Activated CD8-positive, alpha-beta memory T cell treated with anti-CD3 and anti-CD28 coated beads for 1 hour (primary cell): ENCODE measurements at places on chromosomes 7 and 10.

GRCh38 chr7:132251327-132251659 lies 325.0 kb downstream of the PLXNA4 start:
- no peak for DNase-seq

DNA sequence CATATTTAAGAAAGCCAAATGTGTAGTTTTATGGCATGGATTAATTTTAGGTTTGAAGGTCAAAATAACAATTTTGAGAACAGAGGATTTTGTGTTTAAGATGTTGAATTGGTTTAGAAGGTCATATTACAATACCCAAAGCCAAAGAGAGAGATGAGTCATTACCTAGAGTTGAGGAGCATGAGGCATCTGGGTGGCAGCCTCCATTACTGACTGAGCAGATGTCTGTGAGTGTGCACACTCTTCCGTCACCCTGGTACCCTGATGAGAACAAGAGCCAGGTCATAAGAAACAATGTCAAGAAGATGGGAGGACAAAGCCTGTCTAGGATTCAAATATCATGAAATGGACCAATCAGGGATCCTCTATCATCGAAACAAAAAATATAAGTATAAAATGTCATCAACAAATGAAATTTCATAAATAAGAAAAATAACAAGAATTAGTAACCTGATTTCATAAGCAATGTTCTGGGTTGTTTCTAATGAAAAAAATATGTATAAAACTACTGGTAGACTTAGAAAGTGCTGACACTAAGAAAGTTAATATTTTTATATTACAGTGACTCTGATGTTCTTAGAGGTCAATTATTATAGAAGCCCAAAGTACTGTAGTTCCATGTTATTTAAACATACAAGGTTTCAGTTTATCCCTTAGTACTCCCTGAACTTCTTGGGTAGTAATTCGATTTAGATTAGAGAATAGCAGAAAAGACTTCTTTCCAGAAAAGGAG lies 20.0 kb downstream of the CUBN start:
- no peak for DNase-seq

- DNase-seq, result no peak
Observed at GRCh38 chr7:26361637-26362036, 70.0 kb downstream of the SNX10 start.

DNA sequence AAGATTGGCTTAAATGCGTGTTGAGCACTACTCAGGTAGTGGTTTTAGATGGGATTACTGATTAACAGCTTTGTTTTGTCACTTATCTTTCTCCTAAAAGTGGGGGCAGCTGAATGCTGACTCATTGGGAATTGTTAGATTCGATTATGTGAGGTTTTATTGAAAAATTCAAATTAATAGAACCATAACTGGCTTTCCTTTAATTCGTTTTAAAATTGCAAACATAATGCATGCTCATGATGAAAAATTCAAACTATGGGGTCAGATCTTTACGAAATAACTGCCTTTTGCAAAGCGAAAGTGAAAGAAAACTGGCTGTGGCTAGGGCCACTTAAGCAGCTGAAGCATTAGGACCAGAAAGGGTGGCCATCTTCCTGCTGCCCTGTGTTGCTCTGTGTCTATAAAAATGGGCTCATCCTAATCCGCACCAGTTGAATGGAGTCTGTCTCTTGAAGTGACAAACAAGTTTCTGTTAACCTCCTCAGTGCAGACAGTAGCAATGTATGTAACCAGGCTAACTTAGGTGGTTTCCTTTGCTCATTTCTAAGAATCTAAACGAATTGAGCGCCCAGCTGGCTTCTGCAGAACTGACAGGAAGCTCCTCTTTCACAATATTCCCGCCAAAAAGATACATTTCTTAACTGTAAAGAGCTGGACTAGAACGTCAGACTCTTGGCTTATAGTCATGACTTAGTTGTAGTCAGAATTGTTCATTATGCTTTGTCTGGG lies 27.8 kb downstream of the DENND10 start:
- DNase-seq, result no peak

GRCh38 chr7:149772241-149772955 lies 990 bp downstream of the ZNF467 start:
- DNase-seq, result no peak

DNA sequence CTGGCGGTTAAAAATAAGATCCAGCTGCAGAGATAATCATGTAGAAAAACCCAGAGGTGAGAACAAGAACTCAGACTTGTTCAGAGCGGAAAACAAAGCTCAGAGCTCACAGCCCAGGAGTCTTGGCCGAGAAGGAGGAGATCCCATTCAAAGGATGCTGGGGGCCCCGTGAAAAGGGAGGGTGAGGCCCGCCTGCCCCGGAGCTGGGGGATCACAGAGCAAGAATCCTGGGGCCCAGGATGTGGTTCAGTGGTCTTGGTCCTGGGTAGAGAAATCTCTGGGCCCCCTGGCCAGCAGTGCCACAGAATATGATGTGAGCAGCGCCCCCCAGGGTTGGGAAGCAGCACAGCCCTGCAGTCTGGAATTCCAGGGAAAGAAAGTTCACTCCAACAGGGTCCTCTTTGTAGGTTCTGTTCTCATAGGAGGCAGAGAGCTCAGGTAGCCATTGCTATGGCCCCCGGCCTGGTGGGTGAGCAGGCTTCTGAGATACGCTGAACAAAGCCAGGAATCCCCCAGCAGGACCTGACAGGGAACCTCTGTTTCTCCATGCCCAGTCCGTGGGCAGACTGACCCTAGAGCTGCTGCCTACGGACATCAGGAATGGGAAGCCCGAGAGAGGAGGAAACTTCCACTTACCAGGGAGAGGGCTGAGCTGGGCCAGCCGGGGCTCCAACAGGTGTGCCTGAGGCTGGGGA lies 77.7 kb upstream of the GNA12 start:
- DNase-seq, result no peak

DNA sequence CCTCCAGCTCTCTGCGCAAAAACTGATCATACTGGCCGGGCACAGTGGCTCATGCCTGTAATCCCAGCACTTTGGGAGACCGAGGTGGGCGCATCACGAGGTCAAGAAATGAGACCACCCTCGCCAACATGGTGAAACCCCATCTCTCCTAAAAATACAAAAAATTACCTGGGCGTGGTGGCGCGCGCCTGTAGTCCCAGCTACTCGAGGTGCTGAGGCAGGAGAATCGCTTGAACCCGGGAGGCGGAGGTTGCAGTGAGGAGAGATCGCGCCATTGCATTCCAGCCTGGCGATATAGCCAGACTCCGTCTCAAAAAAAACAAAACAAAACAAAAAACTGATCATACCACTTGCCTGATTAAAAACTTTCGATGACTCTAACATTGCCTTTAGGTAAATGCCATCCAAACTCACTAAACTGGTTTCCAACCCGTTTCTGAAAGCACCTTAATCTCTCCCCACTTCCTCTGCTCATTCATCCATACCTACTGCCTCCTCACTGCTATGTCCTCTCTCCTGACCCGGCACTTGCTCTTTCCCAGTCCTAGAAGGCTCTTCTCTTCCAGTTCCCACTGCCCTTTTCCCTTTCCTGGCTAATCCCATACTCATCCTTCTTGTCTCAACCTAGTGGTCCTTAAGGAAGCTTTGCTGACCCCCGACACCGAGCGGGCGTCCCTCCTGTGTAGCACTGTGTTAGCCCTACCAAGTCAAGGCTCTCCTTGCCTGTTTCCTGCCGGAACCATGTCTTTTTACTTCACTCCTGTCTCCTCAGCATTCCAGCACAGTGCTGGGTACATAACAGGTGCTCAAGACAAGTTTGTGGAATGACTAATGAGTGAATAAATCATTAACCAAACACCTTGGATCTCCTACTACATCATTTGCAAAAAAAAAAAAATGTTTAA lies 686 bp upstream of the MIOS start:
- DNase-seq, result no peak

- no peak for DNase-seq
Observed at GRCh38 chr7:154906736-154907355, 96.1 kb downstream of the PAXIP1 start.

DNA sequence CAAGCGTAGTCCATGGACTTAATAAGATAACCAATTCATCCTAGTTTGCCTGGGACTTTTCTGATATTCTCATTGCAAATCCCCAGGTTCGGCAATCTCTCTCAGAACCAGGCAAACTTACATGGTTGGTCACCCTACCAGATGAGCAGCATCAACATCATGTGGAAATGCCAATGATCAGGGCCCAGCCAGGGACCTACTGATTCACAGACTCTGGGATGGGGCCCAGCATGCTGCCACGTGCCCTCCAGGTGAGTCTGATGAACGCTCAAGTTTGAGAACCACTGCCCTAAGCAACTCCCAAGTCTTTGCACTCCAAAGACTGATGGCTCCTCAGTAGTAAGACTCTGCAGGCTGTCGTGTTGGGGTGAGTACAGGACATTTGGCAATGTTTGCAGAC lies 2.7 kb downstream of the LAMB4 start:
- no peak for DNase-seq

DNA sequence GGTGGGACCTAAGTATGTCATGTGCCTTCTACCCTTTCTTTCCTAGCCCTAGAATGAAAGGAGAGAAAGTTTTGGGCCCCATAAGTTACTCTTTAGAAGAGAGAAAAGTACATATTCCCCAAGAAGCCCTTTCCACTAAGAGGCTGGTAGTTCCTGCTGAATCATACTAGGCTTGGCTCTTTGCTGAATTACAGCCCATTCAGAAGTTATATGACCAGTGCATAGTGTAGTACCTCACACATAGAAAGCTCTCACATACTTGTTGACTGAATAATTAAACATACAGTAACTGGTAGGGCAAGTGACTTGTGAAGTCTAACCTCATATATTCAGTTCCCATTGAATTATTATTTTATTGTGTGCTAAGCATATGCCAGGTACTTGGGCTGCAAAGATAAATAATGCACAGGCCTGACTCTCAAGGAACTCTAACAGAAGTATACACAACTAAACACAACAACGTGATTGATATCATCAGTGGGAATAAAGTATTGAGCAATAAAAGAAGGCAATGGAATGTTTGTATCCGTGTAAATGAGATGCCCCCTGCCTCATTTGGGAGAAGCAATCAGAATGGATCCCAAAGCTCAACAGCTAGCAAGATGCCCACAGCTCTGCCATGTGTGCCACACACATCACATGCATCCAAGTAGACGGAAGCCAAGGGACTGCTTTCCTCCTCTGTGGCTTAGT lies 38.9 kb upstream of the UBN2 start:
- no peak for DNase-seq

GRCh38 chr7:54749200-54749599 lies 9.8 kb downstream of the SEC61G start:
- no peak for DNase-seq

DNA sequence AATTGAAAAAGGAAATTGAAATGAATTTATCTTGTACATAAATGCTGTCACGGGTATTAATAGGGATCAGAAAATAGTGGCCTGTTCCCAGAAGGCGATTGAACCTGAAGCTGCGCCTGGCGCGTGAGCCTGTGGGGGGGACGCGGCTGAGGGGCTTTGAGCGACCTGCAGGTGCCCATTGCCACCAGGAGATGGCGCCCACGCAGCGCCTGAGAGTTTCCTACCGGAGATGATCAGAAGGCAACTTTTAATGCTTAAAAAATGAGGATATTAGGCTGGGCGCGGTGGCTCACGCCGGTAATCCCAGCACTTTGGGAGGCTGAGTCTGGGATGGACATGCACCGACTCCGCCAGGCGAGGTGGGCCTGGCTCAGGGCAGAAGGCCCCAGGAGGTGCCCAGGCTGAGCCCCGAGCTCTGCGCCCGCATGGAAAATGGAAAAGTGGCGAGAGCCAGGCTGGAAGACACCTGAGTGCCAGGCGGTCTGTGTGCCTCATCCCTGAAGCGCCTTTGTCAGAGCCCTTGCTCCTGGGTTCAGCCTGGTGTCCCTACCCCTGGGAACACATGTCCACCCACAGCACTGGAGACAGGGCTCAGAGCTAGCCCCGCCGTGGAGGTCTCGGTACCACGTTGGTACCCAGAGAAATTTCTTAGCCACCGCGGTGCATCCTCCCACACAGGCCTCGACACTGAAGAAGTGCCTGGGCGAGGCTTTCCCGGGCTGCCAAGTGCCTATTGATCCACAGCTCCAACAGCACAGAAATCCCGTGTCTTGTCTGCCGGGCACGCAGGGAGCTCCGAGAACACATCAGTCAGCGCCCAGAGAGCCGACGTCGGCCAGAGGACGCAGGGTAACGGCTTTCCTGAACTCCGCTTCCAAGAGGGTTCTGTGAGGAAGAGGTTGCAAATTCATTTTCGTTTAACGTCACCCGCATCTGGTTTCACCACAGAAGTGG lies 117.4 kb downstream of the INPP5A start:
- peak; percentile 44 for DNase-seq

GRCh38 chr7:100693312-100694097 lies 545 bp downstream of the GIGYF1 start:
- no peak for DNase-seq

DNA sequence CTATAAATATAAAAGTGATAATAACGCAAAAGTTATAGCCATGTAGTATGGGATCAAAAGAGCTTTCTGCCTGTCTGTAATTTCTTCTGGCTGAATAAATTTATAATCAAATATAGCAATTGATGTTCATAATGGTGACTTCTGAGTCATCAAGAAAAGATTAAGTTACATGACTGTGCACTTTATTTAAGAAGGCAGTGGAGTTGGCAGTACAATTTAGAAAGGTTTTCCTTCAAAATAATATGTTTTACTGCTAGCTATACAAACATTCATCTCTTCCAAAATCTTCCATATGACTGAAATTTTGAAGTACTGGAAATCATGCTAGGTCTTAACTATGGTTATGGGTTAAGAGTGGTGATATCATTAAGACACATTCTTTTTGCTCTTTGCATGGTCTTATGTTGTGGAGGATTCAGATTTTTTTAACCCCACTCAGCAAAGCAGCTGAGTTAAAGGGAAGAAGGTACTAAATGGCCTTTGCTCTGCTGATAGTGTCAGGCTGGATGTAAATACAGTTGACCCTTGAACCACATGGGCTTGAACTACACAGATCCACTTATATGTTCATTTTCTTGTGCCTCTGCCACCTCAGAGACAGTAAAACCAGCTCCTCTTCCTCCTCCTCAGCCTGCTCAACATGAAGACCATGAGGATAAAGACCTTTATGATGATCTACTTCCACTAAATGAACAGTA lies 323.6 kb downstream of the BBS9 start:
- no peak for DNase-seq

- DNase-seq, result no peak
Observed at GRCh38 chr7:95404316-95404865, 8.2 kb upstream of the PON3 start.
